ENCODE measurements at places on chromosomes 11 and 22.

- no peak for DNase-seq
These were observed 1.4 kb downstream of the SREBF2 start for GRCh38 chr22:41834005-41834944.

DNA sequence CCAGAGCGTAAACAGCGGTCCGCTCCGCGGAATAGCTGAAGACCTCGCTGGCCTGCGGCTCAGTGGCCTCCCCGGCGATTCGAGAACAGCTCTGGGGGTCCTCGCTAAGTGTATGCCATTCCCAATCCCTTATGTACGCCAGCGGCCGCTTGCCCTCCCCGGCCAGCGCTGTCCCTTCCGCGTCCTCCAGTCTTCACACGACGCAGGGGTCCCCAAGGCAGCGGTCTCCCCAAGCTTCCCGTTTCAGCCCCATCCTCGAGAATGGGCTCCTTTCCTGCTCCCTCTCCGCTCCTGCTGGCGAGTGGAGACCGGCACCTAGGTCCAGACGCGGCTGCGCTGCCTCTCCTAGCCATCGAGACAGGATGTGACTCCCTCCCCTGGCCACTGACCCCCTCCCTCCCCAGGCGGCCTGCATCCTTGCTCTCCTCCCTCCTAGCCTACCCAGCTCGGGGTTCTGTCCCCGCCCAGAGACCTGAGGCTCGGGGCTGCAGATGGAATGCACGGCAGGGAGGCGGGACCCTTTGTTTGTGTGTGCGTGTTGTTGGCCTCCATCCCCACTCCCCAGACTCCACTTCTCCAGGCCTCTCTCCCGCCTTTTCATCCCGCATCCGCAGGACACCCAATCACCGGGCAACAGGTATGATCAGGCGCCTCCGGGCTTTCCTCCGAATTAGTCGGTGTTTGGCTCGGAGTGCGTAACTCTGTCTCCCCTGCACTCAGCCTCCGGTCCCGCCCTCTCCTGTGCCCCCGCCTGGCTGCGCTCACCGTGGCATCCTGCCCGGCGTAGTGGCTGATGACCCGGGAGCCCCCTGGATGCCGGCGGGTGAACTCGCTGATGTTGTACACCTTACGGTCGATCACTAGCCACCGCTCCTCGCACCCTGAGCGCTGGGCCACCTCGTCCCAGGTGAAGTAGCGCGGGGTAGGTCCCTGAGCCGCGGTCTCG, 740 bp downstream of the FADS1 start:
- DNase-seq = no peak

GRCh38 chr22:48895831-48896765, 931.6 kb downstream of the BRD1 start:
- DNase-seq = no peak

DNA sequence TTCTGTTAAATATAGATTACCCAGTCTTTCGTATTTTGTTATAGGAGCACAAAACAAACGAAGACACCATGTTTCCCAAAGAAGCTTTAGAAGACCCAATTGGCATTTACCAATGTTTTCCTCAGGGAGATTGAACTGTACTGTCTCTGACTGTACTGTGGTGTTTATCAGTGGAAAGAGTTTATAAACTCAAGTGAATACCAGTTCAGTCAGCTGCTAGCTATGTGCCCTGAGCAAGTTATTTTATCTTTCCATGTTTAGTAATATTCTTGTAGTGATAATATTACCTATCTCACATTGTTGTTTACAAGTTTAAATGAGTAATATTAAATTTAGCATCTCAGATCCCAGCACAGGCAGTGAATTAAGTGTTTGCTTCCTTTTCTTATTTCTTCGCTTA, 773.2 kb downstream of the KCNA4 start:
- DNase-seq = no peak

GRCh38 chr11:100776212-100776896, 89.3 kb downstream of the ARHGAP42 start:
- DNase-seq = no peak

DNA sequence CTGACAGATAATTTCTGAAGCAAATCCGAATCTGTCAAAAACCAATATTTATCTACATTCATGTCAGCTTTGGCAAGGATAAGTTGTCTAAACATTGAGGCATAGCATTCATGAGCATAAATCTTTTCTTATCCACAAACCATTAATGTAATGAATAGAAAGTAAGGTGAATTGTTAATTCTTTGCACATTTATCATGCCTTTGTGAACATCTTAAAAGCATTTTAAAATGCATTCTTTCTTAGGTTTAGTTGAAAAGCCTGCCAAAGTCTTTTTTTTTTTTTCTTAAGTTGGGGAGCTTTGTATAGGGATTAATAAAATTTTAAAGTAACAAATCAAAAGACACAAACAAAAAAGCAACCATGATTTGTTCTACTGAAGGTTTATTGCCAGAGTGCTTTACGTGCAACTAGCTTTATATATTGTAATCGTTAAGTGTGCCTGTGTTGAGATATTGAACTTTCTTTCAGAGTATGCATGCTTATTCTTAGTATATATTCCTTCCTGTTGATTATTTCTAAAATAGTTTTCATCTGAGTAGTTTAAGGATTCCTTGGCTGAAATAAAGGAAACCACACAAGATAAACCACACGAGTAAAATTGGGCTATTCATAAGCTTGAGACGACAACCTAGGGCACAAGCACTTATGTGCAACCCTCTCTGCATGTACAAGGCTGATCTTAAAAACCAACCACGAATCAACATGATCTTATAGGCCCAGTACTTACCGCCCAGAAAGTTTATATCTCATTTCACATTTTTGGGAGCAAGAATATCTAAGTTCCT, 1110.9 kb upstream of the CNTN5 start:
- no peak for DNase-seq

DNA sequence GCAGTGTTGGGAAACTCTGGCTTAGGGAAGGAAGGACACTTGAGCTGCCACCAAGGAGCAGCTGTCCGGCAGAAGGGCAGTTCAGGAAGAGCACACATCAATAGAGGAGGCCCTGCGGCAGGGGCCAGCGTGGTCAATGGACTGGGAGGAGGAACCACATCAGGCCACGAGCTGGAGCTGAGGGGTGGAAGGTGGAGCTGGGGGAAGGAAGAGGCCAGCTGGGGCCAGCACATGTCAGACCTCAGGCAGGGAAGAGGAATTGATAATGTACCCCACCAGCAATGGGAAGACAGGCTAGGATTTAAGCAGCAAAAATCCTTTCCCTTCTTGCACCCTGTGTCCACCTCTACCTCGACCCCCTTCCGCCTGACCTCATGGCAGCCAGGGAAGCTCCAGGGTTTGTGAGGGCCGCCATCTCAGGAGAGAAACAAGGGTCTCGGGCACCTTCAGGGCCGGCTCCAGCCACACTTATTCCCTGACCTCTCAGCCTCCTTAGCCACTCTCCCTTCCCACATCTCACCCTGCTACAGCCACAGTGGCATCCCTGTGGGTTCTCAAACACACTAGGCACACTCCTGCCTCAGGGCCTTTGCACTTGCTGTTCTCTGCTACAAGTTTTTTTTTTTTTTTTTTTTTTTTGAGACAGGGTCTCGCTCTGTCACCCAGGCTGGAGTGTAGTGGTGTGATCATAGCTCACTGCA, 157.8 kb upstream of the GRK3 start:
- DNase-seq = no peak

GRCh38 chr11:46540807-46541206, 53.0 kb downstream of the AMBRA1 start:
- DNase-seq = no peak

DNA sequence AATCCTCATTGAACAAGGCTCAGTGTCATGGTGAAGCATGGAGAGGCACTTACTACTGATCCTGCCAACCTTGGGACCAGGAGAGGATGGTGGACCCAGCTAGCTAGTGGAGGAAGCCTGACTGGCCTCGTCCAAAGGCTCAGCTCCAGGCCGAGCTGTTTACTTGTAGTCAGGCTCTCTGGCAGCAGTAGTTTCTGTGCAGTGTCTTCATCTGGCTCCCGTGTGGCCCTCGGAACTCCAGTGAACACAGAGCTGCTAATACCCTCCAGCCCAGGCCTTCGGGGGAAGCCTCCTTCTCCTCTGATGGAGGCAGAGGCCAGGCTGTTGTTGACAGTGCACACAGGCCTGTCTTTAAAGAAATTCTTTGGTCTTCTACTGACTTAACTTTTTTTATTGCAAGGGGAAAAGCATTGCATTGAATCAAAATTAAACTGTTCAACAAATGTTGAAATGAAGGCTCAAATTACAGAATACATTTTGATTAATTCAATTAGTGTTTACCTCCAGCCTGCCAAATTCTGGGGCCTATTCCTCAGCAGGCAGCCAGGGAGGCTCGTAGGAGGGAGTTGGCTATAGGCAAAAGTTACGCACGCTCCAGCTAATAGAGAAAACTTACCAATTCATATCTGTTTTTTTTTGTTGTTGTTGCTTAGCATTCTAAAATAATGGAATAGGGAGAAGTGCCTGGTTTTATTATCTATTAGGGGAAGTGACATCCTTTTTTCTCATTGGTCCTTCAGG, 18.8 kb downstream of the PPFIBP2 start:
- DNase-seq = no peak

- DNase-seq = no peak
These were observed 67.7 kb downstream of the SPON1 start for GRCh38 chr11:14029971-14030920.

GRCh38 chr11:26983645-26984044, 10.3 kb upstream of the FIBIN start:
- DNase-seq = no peak

- DNase-seq = no peak
These were observed 41.0 kb upstream of the XKR3 start for GRCh38 chr22:16866167-16866566.

- no peak for DNase-seq
These were observed 147.5 kb upstream of the CTSC start for GRCh38 chr11:88484873-88485621.

- no peak for DNase-seq
These were observed 498.1 kb downstream of the TBC1D22A start for GRCh38 chr22:47260551-47260950.

DNA sequence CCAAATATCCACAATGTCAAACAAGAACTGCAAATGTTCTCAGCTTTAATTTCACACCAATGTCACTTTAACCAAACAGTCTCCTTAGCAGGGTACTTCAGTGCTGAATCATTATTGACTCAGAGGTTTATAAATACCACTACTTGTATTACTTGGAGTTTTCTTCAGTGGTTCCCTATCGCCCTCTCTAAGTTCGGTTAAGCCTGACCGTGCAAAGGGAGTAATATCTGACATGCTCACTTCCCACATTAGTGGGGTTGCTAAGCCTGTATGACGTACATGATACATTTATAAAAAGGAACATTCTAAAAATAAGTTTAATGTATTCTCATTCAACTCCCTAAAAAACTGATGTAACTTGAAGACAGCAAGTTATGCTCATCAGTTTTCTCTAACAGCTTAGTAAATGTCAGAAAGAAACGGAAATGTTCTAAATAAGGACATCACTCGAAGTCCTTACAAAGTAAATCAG, 93.1 kb upstream of the ZC3H12C start:
- DNase-seq = no peak

GRCh38 chr11:103532133-103532788, 423.0 kb downstream of the DYNC2H1 start:
- DNase-seq = no peak

DNA sequence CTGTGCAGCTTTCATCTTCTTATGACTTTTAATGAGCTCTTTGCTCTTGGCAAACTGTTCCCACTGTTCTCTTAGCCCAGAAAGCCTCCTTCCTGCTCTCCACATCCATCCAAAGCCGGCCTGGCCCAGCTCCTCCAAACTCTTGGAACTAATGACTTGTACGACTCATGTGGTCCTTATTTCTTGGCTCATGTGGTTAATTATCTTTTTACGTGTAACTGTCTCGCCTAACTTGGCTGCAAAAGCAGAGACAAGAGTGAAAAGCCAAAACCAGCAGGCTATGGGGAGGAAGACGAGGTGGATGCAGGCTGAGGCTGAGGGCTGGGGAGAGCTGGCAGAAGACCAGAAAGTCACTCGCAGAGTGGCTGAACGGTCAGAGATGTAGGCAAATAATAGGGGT, 5.5 kb downstream of the CSNK2A3 start:
- DNase-seq = no peak

GRCh38 chr11:119990309-119991021, 147.4 kb downstream of the TRIM29 start:
- no peak for DNase-seq

GRCh38 chr11:47907499-47907898, 59.3 kb upstream of the NUP160 start:
- DNase-seq = no peak

- no peak for DNase-seq
These were observed 81.7 kb upstream of the NARS2 start for GRCh38 chr11:78656327-78656726.

DNA sequence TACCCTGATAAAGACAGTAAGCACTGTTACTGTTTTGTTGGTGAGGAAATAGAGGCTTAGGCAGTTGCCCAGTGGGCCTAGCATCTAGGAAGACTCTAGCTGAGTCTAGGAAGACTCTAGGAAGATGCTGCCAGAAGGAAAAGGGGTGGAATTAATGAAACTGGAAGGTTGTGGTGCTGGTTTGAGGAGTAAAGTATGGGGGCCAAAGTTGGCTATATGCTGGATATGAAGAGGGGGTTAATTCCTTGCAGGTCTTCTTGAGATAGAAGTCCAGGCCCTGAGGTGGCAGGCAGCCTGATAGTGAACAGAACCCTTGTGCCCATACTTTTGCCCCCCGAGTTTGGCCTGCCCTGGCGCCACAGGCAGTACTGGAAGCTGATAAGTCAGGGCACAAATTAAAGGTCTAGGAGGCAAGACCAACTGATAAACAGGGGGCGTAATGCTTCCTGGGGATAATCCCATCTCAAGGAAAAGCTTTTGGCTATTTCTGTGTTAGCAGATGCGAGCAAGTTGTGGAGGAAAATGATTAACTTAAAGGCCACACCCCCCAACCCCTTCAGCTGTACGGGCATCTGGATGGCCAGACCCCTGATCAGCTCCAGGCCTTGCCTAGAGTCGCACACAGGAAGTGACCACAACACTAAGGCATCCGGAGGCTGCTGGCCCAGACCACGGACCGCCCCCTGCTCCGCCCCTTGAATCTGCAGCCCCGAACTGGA, 3.1 kb downstream of the ILK start:
- DNase-seq = no peak

DNA sequence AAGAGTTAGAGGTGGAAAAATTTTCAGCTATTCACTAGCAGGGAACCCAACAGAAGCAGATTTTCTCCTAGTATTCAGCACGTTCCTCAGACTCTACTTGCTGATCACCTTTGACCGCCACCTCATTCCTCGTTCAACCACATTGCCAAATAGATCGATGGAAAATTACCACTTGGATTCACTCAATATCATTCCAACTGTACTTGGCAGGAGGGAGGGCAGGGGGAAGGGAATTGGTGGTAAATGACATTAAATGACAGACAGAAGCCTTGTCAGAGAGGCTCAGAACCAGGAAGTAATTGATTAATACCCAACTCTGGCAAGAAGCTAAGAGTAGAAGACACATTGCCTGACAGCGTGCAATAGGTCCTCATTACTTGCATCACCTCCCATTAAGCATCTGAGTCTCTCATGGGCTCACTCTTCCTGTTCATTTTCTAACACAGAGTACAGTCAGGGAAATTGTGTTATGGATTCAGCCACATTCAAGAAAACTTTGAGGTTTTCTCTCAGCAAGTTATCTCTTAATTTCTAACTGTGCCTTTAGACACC, 240.5 kb upstream of the FAT3 start:
- no peak for DNase-seq
